Activated T-helper 17 cell treated with anti-CD3 and anti-CD28 coated beads, Interleukin-2, amount 50 U/mL, for 72 hours (primary cell): ENCODE measurements at places on chromosomes 13 and 19. TPM values are rescaled to one million over a fixed set of nuclear protein-coding genes. Genes with fewer than 3 reads are reported as not detected.
A peak's percentile ranks its signal among the peaks of the same experiment; 100 is the strongest.

DNA sequence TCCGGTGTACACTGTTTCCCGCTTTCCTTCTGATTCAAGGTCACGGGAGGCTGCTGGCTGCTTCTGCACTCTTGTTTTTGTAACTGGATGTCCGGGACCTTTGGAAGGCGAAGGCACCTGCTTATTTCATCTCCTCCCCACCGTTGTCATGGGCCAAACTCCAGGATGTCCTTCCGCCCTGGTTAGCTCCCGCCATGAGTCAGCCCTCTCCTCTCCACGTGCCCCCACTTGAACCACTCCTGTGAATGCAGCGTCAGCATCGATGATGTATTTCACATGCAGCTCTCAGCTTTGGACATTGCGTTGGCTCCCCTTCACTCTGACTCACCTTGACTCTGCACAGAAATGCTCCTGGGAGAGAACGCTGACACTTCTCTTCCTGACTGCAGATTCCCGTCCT, 5.5 kb upstream of the GALP start:
- ATAC-seq = no peak

DNA sequence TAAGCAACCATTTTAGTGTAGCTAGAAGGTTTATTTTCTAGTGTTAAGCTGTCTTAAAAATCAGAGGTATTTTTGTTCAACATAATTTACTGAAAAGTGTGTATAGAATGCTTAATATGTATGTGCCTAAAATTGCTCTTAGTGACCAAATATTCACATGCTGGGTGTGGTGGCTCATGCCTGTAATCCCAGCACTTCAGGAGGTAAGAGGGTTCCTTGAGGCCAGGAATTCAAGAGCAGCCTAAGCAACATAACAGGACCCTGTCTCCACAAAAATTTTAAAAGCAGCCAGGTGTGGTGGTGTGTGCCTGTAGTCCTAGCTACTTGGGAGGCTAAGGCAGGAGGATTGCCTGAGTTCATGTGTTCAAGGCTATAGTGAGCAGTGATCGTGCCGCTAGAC, 120.9 kb upstream of the FRY start:
- ATAC-seq = no peak

GRCh38 chr13:41740479-41740878, 220.4 kb downstream of the VWA8 start:
- ATAC-seq = no peak

- ATAC-seq = no peak
Measured at GRCh38 chr19:34316247-34316646, 48.7 kb upstream of the GPI start.

GRCh38 chr19:51628153-51628939, 1.9 kb downstream of the SIGLEC5 start:
- ATAC-seq = no peak

GRCh38 chr13:73820688-73821087, 313.5 kb downstream of the KLF12 start:
- no peak for ATAC-seq

GRCh38 chr13:28501547-28501946, 6.6 kb upstream of the FLT1 start:
- no peak for ATAC-seq

GRCh38 chr13:111281751-111282311, 38.6 kb upstream of the TEX29 start:
- no peak for ATAC-seq

- ATAC-seq = peak; percentile 51
Measured at GRCh38 chr13:100674572-100674871, at the start of gene TMTC4. Gene TMTC4, minus strand, starts transcription at chr13:100674795. Its CDS starts 4,433 bp downstream, at chr13:100670362.

DNA sequence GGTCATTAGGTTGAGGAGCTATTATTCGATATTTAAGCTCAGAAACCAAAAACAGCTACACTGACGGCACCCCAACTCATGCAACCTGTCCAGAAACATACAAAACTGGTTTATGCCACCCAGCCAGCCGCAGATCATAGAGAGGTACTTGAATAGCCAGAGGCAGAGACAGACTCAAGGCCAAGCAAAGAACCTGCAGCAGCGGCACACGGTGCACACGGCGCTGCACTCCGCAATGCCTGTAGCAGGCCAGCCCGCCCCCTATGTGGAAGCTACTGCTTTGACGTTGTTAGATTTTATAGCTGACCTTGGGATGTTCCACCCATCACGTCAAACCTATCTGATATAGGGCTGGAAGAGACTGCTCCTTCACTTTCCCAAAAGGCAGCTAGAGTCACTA, 11.9 kb upstream of the DHRS12 start:
- ATAC-seq = no peak

DNA sequence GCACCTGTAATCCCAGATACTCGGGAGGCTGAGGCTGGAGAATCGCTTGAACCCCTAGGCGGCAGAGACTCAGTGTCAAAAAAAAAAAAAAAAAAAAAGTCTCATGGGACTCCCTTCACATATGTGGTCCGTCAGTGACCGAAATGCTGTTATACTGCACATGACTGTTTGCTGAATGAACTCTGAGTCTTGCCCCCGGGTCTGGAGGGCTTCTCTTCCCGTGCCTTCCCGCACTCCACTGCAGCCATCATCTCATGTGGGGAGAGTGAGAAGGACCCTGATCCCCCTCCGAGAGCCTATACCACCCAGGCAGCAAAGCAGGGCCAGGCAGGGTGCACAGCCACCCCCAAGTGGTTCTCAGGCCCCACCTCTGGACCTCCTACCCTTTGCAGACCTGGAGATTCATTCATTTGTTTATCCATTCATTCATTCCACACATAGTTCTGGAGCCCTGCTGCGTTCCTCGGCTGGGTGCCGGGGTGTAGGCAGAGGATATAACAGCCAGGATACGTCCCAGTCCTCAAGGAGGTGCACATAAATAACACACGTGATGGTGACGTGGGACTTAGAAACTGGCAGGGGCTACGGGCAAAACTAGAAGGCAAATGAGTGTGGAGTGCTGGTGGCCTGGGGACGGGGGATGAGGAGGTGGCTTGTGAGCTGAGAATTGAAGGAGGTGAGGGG, 14.2 kb downstream of the NDUFA11 start:
- ATAC-seq = no peak

DNA sequence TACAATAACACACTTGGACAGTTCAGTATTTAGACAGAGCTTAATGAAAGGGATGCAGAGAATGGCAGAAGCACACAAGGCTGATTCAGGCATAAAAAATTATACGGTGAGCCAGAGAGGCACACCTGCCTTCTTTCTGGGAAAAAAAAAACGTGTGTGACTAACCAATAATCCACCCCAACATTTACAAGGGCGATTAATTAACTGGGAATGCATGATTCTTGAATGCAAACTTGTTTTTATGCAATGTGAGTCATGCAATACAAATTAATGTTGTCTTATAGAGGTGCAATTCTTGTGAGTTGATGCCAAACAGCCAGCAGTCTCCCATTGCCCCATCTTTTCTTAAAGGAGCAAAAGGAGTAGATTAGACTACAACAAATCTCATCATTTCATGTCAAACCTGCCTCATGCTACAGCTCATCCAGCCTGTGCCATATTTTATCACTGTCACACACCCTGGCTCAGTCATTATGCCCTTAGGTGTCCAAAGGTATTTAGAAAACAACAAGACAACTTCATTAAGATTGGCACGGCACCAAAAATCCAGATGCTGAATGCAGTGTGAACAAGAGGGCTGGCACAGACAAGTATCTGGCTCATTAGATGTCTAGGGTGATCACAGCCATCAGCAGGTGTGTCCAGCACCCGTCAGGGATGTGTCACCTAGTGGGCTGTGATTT, 721.1 kb downstream of the EFNB2 start:
- no peak for ATAC-seq

The RPS19 gene
- 3,531 TPM for total RNA-seq

The PRRG2 gene
- 3.8 TPM for total RNA-seq

The LSR gene
- total RNA-seq = 19.1 TPM

The DLL3 gene
- 0.16 TPM for total RNA-seq

The PGLYRP1 gene
- not detected for total RNA-seq

The RINL gene
- total RNA-seq = 92.3 TPM

The SLC15A1 gene
- not detected for total RNA-seq
